Stimulated activated CD4-positive, alpha-beta T cell treated with anti-CD3 and anti-CD28 coated beads, Interleukin-15, amount 100 ng/mL, for 24 hours (primary cell): ENCODE measurements at places on chromosomes 3 and 15.

GRCh38 chr3:99761415-99762165, 56.1 kb upstream of the CMSS1 start:
- no peak for DNase-seq

GRCh38 chr3:12590096-12590495, 33.2 kb downstream of the MKRN2 start:
- DNase-seq, result no peak

DNA sequence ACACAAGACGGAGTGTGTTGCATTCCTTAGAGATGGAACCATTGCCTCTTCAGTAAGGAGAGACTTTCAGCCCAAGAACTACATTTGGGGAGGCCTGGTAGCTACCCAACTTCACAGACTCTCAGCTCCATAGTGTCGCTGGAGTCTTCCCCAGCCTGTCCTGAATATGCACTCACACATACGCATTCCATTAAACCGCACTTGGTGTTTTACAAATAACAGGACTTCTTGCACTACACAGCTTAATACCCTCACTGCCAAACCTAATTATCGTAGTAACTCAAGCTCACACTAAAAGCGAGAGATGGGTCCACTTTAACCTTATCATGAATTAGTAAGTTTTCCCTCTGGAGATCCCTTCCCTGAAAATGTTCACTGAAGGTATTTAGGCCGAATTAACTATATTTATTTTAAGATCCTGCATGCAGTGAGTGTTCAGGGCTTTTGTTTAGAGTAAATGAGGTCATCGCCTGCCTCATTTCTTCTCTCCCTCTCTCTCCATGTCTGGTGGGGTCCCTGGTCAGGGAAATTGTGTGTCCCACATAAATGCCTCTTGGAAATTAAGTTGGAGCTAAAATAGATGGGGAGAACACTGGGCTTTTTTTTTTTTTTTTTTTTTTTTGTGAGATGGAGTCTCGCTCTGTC, 171.9 kb downstream of the FAM43A start:
- DNase-seq, result no peak

- DNase-seq, result peak; percentile 44
These were observed 22.8 kb downstream of the EIF4E3 start for GRCh38 chr3:71702131-71703024.

- no peak for DNase-seq
These were observed 1.0 kb downstream of the RASSF1 start for GRCh38 chr3:50339485-50340146.

DNA sequence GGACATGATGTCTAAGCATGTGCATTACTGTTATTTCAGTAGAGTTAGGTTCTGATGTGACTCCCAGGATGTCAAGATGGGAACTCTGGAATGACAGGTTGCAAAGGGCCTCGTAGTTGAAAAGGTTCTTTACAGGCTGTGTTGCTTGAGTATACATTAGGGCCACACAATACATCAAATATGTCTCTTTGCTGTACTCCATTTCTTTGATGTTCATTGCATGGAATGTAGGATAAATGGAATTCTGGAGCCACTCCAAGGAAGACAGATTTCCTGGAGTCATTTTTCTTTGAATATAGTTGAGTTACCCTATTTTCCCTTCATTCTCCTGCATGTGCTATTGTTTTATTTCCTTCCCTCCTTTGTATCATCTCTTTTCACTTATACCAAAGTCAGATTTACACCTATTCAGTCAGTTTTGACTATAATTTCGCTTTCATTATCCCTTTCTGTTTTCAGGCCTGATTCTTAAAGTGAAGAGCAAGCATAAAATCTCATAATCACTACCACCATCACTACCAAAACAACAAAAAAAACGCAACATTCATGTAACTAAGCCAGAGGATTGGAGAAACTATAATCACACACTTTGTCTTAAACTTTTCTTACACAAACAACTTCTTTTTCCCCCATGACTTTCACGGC, 61.2 kb upstream of the PTX3 start:
- DNase-seq, result no peak

- peak; percentile 88 for DNase-seq
These were observed 2.0 kb upstream of the BHLHE40 start for GRCh38 chr3:4977001-4977852.

DNA sequence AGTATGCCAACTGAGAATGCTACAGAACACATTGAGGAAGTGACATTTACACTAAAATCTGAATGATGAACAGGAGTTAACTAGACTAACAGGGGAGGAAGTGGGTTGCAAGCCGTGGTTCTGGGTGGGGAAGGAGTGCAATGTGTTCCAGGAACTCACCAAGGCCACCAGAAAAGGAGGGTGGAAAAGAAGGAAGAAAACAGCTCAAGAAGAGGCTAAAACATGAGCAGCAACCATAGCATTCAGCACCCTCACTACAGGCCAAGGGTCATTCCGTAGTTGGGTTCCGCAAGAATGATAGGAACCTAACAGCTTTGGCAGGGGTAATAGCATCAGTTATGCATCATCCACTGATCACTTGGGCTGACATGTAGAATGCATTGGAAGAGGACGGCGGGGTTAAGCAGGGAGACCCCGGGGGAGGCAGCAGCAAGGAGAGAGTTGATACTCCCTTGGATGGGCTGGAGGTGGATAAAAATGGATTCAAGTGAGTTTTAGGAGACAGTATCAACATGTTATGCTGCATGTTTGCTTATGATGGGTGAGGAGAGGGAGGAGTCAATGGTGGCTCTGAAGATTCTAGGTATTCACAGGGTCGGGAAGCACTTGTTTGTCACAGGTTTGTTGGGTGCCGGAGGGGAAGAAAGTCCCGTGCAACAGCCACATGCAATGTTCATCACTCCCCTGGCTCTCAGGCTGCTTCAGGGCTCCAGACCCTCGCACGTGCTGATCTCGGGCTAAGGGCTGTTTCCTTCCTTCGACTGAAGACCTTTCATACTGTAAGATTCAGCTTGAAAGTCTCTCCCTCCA, 53.2 kb downstream of the LIPC start:
- no peak for DNase-seq
